ENCODE measurements at places on chromosomes 11 and 22.

DNA sequence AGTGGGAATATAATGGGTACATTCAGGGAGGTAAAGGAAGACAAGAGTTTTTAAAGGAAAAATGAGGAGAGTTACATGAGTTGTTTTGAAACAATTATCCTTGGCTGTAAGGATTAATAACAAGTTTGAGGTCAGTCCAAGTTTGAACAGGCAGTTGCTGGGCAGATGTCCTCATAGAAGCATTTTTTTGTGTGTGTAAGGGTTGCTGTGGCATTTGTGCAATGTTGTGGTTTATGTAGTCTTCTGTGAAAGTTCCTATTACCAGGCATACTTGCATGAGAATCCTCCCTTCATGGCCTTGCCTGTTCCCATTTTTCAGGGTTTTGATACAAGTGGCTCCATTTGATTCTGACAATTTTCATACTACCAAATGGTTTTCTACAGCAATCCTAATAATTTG lies 400.2 kb downstream of the KCNA4 start:
- no peak for DNase-seq

DNA sequence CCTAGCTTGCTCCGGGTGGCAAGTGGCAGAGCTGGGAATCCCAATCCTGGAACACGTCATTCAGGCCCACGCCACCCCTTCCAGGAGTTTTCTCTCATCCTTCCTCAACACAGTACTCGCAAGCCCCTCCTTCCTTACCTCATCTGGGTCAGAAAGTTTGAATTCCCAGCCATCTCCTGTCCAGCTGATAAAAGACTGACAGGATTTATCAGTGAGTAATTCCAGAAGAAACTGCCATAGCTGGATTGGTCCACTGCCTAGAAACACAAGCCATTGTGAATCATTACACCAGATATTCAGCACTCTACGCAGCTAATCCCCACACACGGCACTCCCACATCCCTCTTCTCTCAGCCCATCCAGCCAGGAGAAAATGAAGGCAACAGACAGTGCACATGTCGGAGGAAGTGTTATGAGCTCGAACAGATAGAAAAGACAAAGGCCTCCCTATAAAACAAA lies 124.0 kb downstream of the ETS1 start:
- no peak for DNase-seq

- no peak for DNase-seq
Measured at GRCh38 chr22:26045051-26045450, 124.2 kb upstream of the SEZ6L start.

DNA sequence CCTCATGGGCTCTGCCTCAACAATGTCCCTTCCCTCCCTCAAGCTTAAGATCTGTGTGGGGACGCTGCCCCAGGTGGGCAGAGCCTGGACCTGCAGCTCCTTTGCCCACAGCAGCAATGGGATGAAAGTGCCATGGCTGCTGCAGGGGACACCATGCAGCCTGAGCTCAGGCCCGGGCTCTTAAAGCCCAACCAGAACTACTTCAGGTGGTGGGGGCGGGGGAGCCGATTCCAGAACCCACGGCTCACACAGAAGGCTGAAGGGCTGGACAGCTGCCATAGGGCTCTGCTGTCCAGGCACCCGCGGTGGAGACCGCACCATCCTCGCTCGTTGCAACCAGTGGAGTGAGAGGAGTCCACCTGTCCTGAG lies 12.5 kb downstream of the CHID1 start:
- DNase-seq, result no peak

Measured in DMS79 (cell line).